Tongue (tissue), 3 donors: ENCODE measurements at places on chromosomes 4 and X.

DNA sequence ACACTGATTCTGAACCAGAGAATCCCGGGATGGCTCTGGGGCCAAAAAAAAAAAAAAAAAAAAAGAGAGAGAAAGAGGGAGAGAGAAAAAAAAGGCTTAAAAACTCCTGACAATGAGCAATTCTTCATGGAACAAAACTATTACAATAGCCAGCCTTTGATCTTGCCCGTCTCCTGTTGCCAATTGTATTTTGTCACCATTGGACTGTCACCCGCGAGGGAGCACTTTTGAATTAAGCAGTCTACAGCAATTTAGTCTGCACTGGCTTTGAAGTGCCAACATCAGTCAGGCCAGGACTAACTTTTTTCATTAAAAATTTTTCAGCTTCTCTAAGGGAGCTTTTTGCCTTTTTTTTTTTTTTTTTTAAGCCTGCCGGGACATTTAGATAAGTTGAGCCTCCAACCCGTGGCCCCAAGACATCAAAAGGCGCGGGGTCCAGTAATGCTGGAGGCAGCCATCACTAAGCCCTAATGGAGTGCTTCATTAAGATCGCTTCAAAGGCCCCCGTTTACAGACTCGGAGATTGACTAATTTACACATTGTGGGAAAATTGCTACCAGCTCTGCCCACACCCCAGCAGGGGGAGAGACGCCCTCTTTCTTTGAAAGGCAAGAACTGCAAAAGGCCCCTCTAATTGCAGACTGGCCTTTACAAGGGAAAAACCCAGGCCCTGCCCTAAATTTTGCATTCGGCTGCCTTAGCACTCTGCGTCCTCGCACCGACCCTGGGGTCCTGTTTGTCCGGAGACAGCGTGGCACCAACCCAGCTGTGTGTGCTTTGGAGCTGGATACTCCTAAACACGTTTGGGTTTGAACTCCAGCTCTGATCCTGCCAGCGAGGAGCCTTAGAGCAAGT, 98.1 kb upstream of the MSX1 start:
- DNase-seq: no peak

- no peak for DNase-seq
Observed at GRCh38 chr4:40227284-40227683, 30.5 kb downstream of the RHOH start.

- DNase-seq: no peak
Observed at GRCh38 chrX:2781698-2782097, 29.9 kb downstream of the XG start.

GRCh38 chr4:52076731-52077130, 25.6 kb downstream of the SPATA18 start:
- DNase-seq: peak; percentile 51

GRCh38 chr4:82969414-82969813, 41.2 kb downstream of the LIN54 start:
- no peak for DNase-seq
